ENCODE measurements at places on chromosomes 5 and 9. TPM values are rescaled to one million over a fixed set of nuclear protein-coding genes. Genes with fewer than 3 reads are reported as not detected.

The CCDC183 gene
- 0.96 TPM for total RNA-seq

The ROPN1L gene
- total RNA-seq, result 7.5 TPM

- DNase-seq, result no peak
Measured at GRCh38 chr9:77417566-77417965, 230.6 kb downstream of the GNA14 start.

DNA sequence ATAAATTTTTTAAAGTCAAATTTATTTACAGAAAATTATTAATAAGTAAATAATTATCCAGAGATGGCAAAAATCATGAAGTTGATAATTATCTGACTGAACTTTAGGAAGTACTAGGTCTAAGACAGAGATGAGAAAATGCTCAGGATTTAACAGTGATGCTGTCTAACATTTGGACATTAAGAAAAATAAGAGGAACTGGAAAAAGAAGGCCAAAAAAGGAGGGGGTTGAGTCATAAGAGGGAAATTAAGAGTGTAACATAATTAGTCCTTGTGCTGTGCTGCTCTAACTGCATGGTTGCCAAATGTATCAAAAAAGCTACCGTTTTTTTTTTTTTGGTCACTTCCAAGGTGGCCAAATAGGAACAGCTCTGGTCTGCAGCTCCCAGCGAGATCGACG is 35.4 kb upstream of the TUT7 start:
- no peak for DNase-seq

GRCh38 chr5:160991205-160991604 is 139.2 kb upstream of the ATP10B start:
- DNase-seq, result no peak

GRCh38 chr9:113677057-113677456 is 199.1 kb upstream of the ZNF618 start:
- no peak for DNase-seq

Data from activated CD4-positive, alpha-beta memory T cell treated with anti-CD3 and anti-CD28 coated beads, Interleukin-2, amount 10 ng/mL, durations not matched to agents 7 days and 5 days (primary cell).